ENCODE measurements at places on chromosomes 2 and 18.

DNA sequence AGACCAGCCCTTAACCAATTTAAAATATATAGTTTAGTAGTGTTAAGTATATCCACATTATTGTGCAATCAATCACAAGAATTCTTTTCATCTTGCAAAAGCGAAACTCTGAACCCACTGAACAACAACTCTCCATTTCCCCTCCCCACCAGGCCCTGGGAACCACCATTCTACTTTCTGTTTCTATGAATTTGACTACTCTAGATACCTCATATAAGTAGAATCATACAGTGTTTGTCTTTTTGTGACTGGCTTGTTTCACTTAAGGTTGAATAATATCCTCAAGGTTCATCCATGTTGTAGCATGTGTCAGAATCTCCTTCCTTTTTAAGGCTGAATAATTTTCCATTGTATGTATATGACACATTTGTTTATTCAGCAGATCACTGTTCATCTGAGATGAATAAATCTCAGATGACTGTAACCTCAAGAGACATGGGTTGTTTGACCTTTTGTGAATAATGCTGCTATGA lies 8.1 kb upstream of the SOS1 start:
- peak; percentile 14 for DNase-seq

DNA sequence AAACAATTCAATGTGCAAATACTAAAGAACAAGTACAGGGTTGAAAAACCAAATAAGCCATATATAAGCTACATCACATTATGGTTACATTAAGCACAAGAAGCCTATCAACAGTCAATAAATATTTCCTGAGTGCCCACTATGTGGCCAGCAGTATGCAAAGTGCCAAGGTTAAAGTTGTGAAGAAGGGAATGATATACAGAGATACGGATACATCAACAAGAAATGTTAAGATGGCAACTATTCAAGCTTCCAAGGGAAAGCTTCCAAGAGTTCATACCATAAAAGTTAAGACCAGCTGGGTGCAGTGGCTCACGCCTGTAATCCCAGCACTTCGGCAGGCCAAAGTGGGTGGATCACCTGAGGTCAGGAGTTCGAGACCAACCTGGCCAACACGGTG lies 14.0 kb downstream of the DYM start:
- DNase-seq, result no peak

- DNase-seq, result no peak
These were observed 1.1 kb downstream of the TRAF3IP1 start for GRCh38 chr2:238321467-238321866.

DNA sequence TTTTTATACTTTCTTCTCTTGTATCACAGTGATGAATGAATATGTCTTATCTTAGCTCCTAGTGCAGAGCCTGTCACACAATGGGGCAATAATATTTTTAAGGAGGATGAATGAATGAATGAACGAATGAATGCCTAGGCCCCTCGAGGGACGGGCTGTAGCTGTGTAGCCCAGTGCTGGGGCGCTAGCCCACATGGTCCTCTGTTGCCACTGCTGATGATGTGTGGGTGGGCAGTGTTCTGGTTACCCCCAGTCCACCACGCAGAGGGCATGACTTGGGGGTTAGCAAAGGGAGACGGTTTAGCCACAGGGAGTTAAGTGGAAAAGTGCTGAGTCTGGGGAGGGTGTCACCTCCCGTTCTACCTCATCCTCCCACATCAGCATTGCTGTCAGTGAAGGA lies 134.2 kb downstream of the SMAD7 start:
- DNase-seq, result no peak

DNA sequence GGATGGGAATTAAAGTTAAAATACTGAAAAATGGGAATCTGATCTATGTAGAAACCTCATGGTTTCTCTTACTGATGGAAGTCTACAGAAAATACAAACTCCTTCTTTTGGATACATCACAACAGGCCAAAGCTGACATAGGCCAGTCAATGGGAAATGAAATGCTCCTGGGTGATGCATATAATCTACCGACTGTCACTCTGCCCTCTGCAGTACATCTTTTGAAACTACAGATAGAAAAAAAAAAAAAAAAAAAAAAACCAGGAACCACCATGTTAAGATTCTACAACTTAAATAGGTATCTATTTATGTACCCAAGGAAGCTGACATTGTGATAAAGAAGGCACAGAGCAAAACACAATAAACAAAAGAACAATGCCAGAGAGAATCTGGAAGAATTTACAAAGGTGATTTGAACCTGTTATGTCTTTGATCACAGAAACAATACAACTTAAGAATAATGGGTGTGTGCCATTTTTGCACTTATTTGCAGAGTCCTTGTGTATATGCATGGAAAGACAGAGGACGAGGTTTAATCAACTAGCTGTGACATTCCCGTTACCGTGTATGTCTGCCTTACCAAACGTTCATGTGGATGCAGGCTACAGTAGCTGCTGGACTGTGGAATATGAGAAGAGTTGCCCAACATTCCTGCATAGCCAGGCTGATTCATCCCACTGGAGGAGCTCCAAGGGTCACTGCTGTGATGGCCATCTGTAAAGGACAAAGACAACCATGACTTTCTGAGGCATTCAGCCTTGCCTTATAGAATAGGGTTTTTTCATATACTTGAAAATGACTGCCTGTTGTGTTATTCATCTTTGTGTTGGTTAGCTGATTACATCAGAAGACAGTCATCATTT lies 312.7 kb downstream of the TCF4 start:
- no peak for DNase-seq

GRCh38 chr2:46657042-46657504 lies 177.7 kb downstream of the TMEM247 start:
- DNase-seq, result no peak

- peak; percentile 3 for DNase-seq
These were observed 22.4 kb upstream of the TOGARAM2 start for GRCh38 chr2:28958689-28959088.

- no peak for DNase-seq
These were observed 57.6 kb downstream of the SFXN5 start for GRCh38 chr2:73013936-73014335.

GRCh38 chr18:2857491-2858131 lies 10.8 kb downstream of the EMILIN2 start:
- DNase-seq, result no peak

DNA sequence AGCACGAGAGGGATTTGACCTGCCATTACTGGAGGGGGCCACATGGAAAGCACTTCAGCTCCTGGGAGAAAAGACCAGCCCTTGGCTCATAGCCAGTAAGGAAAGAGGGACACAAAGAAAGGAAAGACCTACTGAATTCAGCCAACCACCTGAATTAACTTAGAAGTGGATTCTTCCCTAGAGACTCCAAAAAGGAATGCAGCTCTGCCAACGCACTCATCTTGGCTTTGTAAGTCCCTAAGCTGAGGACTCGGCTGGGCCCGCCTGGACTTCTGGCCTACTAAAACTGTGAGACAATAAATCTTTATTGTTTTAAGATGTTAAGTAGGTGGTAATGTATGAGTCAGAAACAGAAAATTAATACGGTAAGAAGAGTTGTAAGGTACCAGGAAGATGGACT lies 11.5 kb downstream of the ATF2 start:
- no peak for DNase-seq

DNA sequence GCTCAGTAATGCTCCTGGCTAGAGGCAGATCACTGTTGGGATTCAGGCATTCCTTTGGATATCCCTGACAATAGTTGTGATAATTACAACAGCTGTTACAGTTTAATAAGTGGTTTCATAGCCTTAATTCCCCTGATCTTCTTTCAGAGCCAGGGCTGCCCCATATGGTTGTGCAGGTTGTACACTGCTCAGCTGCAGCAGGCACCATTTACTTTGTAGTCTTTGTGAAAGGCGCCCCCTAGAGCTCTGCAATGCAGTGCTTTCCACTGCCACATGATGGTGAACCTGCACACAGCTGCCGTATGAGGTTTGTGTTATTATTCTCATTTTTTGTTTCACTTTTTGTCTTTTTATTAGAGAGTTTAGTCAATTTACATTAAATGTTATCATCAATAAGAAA lies 239.1 kb downstream of the KCNS3 start:
- no peak for DNase-seq

DNA sequence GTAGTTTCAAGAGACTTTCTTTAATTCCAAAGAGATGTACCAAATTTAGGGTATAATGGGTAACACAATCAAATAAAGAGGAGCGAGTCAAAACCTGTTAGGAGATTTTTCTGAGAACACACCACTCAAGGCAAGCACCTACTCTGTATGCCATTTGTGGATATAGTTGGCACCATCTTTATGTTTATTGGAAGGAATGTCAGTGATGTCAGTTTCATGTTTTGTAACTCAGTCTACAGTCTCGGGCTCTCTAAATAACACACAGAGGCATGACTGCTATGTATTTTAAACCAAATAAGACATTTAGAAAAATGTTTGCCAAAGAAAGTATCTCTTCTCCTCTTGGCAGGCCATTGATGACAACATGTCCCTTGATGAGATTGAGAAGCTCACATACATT lies 59.7 kb downstream of the CPS1 start:
- DNase-seq, result no peak

DNA sequence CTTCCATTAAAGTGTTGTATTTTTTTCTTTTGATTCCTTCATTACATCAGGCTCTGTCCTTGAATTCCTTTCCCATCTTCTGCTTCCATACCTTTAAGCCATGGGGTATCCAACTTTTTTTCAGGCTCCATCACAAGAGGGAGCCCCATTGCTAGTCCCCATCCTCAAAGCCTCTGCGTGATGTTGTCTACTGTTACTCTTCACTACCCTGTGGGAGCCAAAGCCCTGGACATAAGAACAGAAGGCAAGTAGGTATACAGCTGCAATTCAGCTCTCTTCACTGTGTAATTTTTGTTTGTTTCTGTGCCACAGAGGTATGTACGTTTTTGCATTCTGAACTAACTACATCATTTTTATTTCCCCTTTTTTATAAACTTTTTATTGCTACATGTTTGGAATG lies 36.6 kb upstream of the CCNYL1 start:
- no peak for DNase-seq

GRCh38 chr2:20515290-20516220 lies 68.7 kb downstream of the RHOB start:
- DNase-seq, result no peak

DNA sequence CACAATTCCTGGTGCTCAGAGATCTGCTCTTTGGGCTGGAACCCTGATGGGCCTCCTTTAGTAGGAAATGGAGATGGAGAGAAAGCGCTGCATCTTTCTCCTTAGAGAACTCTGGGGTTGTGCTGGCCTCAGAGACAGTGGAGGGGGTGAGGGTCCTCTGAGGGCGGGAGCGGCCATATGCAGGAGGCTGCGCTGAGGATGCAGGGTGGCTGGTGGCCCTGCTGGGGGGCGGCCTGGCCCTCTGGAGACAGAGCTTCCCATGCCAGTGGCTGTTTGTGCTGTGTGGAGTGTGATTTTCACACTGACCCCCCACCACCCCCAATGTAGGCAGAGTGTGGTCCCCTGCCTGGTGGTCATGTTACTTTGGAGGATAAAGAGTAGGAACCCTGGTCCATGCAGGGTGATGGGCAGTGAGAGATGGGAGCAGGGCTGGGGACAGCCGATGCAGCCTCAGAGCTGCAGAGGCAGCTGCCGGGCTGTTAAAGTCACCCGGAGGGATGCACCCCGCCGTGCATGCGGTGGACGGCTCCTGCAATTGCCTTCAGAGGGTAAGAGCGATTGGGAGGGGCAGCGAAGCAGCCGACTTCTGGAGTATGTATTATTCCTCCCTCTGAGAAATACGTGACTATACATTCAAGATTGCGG lies 194.6 kb downstream of the FAM210A start:
- no peak for DNase-seq

DNA sequence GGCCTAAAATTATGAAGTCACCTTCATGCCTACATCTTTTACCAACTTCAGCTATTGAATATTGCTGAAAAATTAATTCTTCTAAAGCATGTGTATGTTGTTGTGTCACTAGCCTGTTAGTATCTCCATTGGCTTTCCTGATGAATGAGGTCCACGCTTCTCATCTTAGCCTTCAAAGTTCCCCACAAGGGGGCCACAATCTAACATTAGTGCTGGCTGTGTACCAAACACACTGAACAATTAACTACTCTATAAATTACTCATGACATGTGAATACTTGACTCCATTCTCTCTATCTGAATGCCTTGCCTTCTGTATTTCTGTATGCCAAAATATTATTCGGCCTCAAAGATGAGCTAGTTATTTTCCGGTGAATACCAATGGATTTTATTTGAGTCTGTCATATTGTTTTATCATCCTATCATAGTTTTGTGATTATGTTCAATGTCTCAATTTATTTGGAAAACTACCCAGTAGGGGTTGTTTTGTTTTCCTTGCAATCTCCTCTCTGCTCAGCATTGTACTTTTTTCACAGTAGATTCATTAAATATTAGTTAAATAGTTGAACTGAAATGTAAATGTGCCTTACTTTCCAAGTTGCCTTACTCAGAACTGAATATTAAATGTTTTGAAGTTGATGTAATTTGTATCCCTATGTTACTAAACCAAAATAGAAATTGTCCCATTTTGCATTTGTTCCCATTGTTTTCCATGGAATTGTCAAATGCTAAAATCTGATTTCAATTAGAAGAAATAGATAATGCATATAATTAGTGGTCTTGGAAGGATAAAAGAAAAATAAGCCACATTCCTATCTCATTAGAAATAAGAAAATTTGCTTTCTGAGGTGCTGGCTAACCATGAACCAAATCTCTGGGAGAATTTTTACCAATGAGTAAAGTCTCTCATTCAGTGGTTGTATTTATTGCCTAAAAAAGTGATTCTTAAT lies 208.4 kb upstream of the COL3A1 start:
- no peak for DNase-seq

DNA sequence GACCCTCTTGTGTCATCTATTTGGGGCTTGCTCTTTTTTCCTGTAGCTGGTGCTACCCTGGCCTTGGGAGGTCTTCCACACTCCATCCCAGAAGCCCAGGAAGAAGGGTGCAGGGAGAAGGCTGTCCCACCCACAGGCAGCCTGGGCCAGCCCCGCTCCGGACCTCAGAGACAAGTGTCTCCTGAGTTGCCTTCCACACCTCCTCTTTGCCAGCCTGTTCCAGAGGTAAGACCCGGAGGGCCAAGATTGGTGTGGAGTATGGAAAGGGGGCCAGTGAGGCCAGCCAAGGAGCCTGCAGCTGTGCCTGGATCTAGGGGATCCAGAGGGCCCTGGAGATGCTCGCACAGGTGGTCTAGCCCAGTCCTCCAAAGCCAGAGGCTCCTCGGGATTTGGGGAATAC lies 40.5 kb downstream of the ST8SIA5 start:
- DNase-seq, result no peak

GRCh38 chr18:10490401-10491165 lies 35.2 kb upstream of the NAPG start:
- DNase-seq, result peak; percentile 27

DNA sequence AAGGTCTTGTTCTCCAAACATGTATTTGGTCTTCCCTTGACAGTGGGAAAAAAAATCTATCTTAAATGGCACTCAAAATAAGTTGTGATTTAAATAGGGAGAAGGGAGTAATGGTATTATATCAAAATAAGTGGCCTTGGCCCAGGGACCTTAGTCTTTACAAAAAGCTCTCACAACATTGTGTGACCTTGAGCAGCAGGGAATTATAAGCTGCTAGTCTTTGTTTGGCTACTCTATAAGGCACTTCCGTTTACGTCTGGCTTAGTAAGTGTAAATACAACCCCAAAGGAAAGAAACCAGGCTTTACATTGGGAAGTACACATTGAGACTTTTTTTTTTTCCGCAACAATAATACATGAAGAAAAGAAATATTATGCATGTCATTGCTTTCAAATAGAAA lies 734.0 kb upstream of the LINC00305 start:
- no peak for DNase-seq
